Skeletal muscle tissue (tissue), 5 donors: ENCODE measurements at places on chromosomes 2 and 18. TPM values are rescaled to one million over a fixed set of nuclear protein-coding genes. Genes with fewer than 3 reads are reported as not detected.

CHST10 gene
- total RNA-seq: 12.5 TPM

EVX2 gene
- under 0.01 TPM for total RNA-seq

FER1L5 gene
- total RNA-seq: 0.52 TPM

DCDC2C gene
- total RNA-seq: not detected
